ENCODE measurements at places on chromosomes 1 and 21. TPM values are rescaled to one million over a fixed set of nuclear protein-coding genes. Genes with fewer than 3 reads are reported as not detected.

GRCh38 chr1:41261926-41262618, 20.0 kb upstream of the SCMH1 start:
- no peaks in the 10 kb centered on the region for H3K36me3 ChIP-seq
- H3K4me1 ChIP-seq, result no peaks in the 10 kb centered on the region
- no peak overlapping the region for H3K27ac ChIP-seq
- H3K4me3 ChIP-seq, result no peak overlapping the region

DNA sequence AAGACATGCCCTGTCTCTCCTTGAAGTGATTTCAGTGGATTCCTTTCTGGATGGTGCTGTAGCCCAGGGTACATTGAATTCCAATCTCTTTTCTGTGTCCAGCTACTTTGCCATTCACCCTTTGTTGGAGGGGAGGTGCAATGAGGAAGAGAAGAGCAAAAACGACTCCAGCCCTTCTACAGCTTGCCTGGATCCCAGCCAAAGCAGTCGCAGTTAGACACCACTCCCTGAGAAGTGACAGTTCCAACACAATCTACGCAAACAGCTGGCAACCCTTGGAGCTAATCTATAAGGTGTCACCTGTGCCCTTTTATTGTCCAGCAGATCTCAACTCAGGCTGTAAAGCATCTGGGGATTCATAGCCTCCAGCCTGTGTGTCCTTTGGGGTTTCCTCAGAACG, 4.6 kb downstream of the CD244 start:
- H3K4me3 ChIP-seq, result no peak overlapping the region
- no peaks in the 10 kb centered on the region for H3K36me3 ChIP-seq
- no peaks in the 10 kb centered on the region for H3K4me1 ChIP-seq

GRCh38 chr1:46692811-46693770, 21.4 kb downstream of the TEX38 start:
- no peak for DNase-seq
- no peaks in the 10 kb centered on the region for H3K27me3 ChIP-seq
- no peak overlapping the region for H3K4me3 ChIP-seq
- peaks cover 35% of the 10 kb centered on the region for H3K36me3 ChIP-seq

DNA sequence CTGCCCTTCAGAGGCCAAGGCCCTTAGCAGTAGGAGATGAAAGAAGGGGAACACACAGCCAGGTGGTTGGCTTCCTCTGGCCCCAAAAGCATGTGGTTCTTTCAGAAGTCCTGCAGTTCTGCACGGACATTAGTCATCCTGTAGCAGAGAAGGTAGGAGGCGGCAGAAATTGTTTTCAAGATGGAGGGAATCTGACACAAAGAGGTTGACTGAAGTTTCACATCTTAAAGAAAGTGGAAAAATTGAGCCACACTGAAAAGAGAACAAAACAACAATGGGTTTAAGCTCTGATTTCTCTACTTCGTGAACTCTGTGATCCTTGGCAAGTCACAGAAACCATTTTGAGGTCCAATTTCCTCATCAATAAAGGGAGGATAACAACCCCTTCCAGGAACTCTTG, 125.3 kb upstream of the DNAH14 start:
- no peak overlapping the region for H3K4me3 ChIP-seq
- no peaks in the 10 kb centered on the region for H3K4me1 ChIP-seq
- H3K27ac ChIP-seq, result no peak overlapping the region
- H3K36me3 ChIP-seq, result no peaks in the 10 kb centered on the region
- no peak for DNase-seq

GRCh38 chr1:173205146-173206051, 1.7 kb downstream of the TNFSF4 start:
- H3K4me3 ChIP-seq, result no peak overlapping the region
- no peak overlapping the region for H3K27ac ChIP-seq
- no peaks in the 10 kb centered on the region for H3K4me1 ChIP-seq
- H3K36me3 ChIP-seq, result no peaks in the 10 kb centered on the region

GRCh38 chr1:206725109-206725963, 40.6 kb downstream of the MAPKAPK2 start:
- no peak overlapping the region for H3K4me3 ChIP-seq
- peaks cover 75% of the 10 kb centered on the region for H3K4me1 ChIP-seq
- H3K36me3 ChIP-seq, result peaks cover 15% of the 10 kb centered on the region
- DNase-seq, result no peak
- H3K27me3 ChIP-seq, result no peaks in the 10 kb centered on the region

Gene TEDDM1
- total RNA-seq, result not detected

Gene DEPDC1
- total RNA-seq, result 0.11 TPM

All from gastrocnemius medialis (tissue), 4 donors.